GM12878 (cell line): ENCODE measurements at places on chromosomes 7 and 10. TPM values are rescaled to one million over a fixed set of nuclear protein-coding genes. Genes with fewer than 3 reads are reported as not detected.

DNA sequence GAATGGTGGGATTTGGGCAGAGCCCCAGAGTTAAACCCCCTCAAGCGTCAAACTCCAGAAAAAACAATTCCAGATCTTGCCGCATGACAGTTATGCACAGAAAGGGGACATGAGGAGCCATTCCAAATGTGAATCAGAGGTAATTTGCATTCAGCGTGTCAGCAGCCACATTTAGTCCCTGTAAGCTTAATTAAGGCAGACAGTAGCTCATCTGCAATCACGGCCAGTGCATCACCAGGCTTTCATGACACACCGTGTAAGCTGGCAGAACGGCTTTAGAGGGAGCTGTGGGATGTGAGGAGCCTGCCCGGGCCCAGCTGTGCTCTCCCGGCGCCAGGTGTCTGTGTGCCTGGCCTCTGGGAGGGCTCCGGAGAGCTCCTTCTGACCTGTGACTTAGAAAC is 18.7 kb upstream of the PRKAG2 start:
- H3K4me3 ChIP-seq, result no peak overlapping the region
- peaks cover 1% of the 10 kb centered on the region; the same call in 1 of the 2 replicates for H3K27me3 ChIP-seq
- H3K4me1 ChIP-seq, result no peaks in the 10 kb centered on the region
- no peaks in the 10 kb centered on the region for H3K36me3 ChIP-seq
- no peak for DNase-seq

DNA sequence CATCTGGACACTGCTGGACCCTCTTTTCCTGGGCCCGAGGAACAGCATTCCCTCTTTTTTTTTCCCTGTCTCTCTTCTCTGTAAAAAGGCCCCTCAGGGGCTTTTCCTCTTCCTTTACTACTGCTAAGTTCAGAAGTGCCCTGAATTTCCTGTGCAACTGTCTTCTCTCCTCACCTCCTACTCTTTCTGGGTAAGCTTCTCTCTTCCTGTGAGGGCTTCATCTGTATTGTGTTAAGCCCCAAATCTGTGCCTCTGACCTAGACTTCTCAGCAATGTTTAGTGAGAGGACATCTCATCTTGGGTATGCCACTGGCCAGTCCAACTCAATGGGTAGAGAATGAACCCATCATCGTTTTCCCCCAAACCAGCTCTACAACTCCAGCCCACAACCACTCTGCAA is 174.2 kb downstream of the PTEN start:
- no peaks in the 10 kb centered on the region for H3K4me1 ChIP-seq
- no peak for DNase-seq
- H3K27ac ChIP-seq, result no peak overlapping the region

Gene MRC1
- 0.19 and 0.21 TPM in 2 replicates for total RNA-seq

Gene CD36
- total RNA-seq, result 113 and 117 TPM in 2 replicates

Gene C10orf105
- 0.03 and 0.05 TPM in 2 replicates for total RNA-seq

GRCh38 chr7:18087687-18088078 is 60.0 kb upstream of the PRPS1L1 start:
- H3K4me3 ChIP-seq, result no peak overlapping the region
- peaks cover 3% of the 10 kb centered on the region for H3K27me3 ChIP-seq
- no peak overlapping the region for H3K27ac ChIP-seq
- DNase-seq, result no peak

- no peak overlapping the region for H3K4me3 ChIP-seq
- H3K4me1 ChIP-seq, result no peaks in the 10 kb centered on the region
- H3K36me3 ChIP-seq, result no peaks in the 10 kb centered on the region
- H3K27ac ChIP-seq, result no peak overlapping the region
- no peak for DNase-seq
These were observed 15.3 kb downstream of the SH3PXD2A start for GRCh38 chr10:103839872-103840739.

Gene PDE6C
- not detected in 2 replicates for total RNA-seq
